ENCODE measurements at places on chromosomes 2 and 18. TPM values are rescaled to one million over a fixed set of nuclear protein-coding genes. Genes with fewer than 3 reads are reported as not detected.

TMEM247 gene
- total RNA-seq: not detected

ELOA2 gene
- not detected for total RNA-seq

CPS1 gene
- 18.4 TPM for total RNA-seq

DOK6 gene
- 7.3 TPM for total RNA-seq

DSEL gene
- 43.2 TPM for total RNA-seq

COL4A4 gene
- total RNA-seq: 0.14 TPM

MDH1B gene
- total RNA-seq: 1.4 TPM

LBX2 gene
- 2.9 TPM for total RNA-seq

TMEM169 gene
- total RNA-seq: 0.09 TPM

CABYR gene
- total RNA-seq: 3.6 TPM

ZNF396 gene
- total RNA-seq: 2.8 TPM

APLF gene
- 7.0 TPM for total RNA-seq

COL5A2 gene
- 785 TPM for total RNA-seq

LONRF2 gene
- total RNA-seq: 0.28 TPM

PASK gene
- total RNA-seq: 1.3 TPM

ZC3H15 gene
- 60.2 TPM for total RNA-seq

IL36A gene
- total RNA-seq: not detected

SOCS6 gene
- 49.5 TPM for total RNA-seq

IRS1 gene
- 10.7 TPM for total RNA-seq

CXCR4 gene
- total RNA-seq: 0.92 TPM

COL3A1 gene
- total RNA-seq: 5,666 TPM

ST8SIA3 gene
- total RNA-seq: not detected

LYPD6 gene
- 0.57 TPM for total RNA-seq

CD207 gene
- total RNA-seq: not detected

Measured in smooth muscle cell of bladder (primary cell).